ENCODE measurements at places on chromosomes 1 and 21.

GRCh38 chr21:33817663-33818451, 97.7 kb downstream of the ATP5PO start:
- no peak for DNase-seq

DNA sequence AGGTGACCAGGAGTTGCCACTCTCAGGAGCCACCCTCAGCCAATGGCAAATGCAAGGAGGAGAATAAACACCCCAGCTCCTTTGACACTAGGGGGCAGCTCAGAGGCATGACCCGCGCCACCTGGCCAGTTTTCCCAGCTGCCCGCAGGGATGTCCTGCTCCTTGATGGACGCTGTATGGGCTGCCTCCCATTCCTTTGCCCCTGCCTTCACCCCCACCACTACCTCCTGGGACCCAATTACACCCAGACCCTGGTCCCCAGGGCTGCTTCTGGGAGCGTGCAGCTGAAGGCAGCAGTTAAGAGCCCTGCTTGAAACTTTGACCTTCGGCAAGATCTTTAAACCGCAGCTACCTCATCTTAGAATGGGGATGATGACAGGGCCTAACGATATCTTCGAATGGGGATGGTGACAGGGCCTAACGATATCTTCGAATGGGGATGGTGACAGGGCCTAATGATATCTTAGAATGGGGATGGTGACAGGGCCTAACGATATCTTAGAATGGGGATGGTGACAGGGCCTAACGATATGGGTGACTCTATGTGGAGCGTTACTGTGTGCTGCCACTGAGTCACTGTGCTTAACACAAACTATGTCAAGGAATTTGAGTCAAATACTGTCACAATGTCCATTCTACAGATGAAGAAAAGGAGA, 163.0 kb upstream of the KAZN start:
- DNase-seq, result no peak

- DNase-seq, result no peak
Observed at GRCh38 chr1:59218521-59219236, 78.2 kb upstream of the FGGY start.

DNA sequence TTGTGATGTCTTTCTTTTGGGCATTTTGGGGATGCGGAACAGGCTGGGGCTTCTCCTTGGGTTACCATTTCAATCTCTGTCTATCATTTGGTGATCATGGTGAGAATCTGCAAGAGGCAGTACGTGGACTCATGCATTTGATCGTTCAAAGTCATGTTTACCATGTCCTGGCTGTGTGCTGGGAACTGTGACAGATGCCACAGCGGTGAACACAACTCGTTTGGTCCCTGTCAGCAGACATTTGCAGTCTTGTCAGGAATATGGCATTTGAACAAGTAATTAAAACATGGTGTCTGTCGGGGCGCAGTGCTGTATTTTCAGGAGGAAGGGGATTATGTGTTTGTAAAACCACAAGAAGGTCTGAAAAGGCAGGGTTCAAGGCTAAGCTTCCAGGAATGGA, 103.3 kb upstream of the IGSF21 start:
- no peak for DNase-seq

GRCh38 chr1:64508629-64509028, 38.7 kb downstream of the CACHD1 start:
- no peak for DNase-seq

DNA sequence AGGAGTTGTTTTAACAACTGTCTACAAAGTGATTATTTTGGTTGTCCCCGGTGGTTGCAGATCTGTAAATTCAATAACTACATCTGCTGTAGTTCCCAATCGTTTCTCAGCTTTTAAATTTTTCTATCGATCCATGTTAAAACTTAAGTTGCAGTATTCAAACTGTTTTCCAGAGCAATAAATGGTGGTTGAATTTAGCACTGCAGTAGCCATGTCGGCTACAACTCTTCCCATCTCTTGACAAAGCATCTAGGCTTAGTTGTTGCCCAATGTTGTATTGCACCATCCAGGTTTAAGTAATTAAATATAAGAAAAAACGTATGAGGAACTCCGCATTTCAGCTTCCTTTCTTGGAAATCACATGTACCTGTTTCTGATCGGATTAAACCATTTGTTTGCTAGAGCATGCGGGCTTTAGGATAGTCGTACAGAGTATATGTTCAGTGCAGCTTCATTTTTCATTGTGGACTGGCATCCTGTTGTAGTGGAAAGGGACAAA, 996 bp downstream of the CNIH4 start:
- no peak for DNase-seq

DNA sequence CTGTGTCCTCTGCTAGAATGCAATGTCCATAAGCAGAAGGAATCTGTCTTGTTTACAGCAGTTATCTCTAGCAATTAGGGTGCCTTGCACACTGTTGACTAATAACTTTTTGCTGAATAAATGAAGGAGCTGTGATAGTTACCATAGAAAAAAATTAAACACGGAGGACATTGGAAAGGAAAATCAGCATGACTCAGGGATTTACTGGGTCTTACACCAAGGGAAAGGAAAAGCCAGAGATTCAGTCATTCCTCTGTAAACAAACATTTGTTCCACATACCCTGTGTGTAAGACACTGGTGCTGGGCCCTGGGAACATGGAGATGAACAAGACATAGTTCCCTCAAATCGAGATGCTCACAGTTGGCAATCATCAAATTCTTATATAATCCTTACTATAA, 183.3 kb downstream of the PTGER3 start:
- DNase-seq, result no peak

DNA sequence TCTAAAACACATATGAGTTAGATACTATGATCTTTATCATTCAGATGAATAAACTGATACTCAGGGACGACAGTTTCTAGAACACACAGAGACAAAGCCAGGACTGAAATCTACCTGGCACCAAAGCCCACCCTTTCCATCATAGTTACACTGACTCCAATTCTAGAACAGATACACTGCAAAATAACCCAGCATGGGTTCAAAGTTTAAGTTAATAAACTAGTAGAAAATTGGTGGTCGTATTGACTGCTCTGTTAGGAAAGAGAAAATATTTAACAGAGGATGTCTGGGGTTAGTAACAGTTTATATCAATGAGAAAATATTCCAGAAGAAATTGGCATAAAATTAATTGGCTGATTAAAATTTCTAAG, 60.8 kb upstream of the BCL9 start:
- no peak for DNase-seq

DNA sequence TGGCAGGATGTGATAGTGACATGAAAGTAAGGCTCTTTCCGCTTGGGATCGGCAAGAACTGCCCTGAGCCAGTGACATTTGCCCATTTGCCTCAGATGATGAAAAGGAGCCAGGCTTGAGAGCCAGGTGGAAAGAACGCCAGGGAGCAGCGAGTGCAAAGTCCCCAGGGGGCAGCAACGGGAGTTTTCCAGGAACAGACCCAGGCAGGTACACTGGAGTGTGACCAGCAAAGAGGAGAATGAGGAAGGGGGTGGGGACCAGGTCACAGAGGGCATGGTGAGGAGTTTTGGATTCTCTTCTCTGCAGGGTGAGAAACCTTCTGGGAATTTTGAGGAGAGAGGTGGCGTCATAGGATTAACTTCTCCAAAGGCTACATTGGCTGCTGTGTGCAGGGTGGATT, 10.8 kb upstream of the ETS2 start:
- no peak for DNase-seq

DNA sequence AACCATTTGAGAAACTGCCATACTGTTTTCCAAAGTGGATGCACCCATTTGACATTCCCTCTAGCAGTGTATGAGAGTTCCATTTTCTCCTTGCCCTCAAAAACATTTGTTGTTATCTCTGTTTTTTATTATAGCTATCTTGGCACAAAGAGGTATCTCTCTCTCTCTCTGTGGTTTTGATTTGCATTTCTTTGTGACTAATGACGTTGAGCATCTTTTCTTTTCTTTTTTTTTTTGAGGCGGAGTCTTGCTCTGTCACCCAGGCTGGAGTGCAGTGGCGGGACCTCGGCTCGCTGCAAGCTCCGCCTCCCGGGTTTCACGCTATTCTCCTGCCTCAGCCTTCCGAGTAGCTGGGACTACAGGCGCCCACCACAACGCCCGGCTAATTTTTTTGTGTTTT, 17.4 kb upstream of the ZMYM6 start:
- DNase-seq, result no peak

DNA sequence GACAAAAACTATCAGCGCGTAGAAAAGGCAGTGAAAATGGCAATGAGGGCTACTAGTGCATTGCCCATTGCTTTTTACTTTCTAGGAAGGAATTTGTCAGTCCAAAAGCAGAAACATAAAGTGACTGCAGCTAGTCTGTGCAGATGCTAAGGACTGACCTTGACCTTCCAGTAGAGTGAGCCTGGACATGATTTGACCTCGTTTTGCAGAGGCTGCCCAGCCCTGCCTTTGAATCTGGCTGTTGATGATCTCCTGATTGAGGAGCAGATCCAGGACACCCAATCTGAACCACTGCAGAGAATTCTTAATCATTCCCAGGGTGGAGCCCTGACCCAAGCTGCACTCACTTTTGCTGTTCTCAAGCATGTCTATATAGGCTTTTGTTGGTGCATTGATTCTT, 21.6 kb downstream of the DYRK3 start:
- DNase-seq, result no peak

- no peak for DNase-seq
Observed at GRCh38 chr1:110438893-110439292, 12.1 kb upstream of the PROK1 start.
